ENCODE measurements at places on chromosomes 16 and 17.

GRCh38 chr16:24573141-24573540 is 33.8 kb downstream of the RBBP6 start:
- no peak for DNase-seq

DNA sequence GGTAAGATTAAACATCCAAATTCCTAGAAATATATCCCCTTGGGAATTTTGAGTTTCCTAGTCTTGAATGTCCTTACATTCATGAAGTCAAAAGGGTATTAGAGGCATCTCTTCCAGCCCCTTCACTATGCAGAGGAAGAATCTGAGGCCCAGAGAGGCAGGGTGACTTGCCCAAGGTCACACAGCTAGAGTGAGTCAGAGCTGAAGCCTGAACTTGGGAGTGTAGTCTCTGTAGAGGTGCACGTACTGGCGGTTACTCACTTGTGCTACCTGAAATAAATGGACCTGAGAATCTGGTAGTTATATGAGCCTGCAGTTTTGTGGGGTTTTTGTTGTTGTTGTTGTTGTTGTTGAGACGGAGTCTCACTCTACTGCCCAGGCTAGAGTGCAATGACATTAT is 164.0 kb downstream of the XYLT1 start:
- DNase-seq = no peak

GRCh38 chr17:65219124-65219523 is 82.0 kb downstream of the RGS9 start:
- DNase-seq = no peak

GRCh38 chr17:13690806-13691205 is 89.1 kb upstream of the HS3ST3A1 start:
- no peak for DNase-seq

DNA sequence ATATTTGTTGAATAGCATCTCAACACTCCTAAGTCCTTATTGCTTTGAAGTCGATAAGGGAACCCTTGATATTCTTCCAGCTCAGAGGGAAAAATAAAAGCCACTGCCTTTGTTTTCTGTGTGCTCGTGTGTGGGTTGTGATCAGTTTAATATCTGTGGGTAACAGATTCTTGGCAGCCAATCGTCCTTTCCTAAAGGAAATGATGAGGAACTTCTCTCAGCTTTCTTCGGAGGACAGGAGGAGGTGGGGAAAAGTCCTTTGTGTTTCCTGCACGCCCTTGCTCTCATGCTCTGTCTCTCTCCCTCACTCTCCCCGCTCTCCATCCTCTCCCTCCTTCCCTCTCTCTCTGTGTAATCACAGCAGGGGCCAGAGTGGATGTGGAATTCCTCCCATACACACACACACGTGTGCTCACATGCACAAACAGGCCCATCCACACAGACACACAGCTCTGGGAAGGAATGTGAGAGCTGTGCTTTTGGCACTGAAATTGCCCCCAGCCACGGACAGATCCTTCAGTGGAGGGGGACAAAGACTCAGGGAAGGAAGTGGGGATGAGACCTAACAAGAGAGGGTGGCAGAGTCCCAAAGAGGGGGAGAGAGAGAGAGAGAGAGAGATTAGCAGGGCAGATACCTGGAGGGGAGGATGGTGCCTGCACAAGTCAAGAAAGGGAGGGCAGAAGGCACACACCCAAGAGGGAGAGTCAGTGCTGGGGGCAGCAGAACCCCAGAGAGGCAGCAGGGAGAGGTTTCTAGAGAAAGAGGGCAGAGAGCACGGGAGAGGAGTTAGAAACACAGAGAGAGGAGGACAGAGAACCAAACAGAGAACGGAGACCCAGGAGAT is 83.5 kb upstream of the PLCG2 start:
- DNase-seq = no peak

GRCh38 chr16:9441012-9441411 is 349.6 kb downstream of the HAPSTR1 start:
- DNase-seq = no peak

DNA sequence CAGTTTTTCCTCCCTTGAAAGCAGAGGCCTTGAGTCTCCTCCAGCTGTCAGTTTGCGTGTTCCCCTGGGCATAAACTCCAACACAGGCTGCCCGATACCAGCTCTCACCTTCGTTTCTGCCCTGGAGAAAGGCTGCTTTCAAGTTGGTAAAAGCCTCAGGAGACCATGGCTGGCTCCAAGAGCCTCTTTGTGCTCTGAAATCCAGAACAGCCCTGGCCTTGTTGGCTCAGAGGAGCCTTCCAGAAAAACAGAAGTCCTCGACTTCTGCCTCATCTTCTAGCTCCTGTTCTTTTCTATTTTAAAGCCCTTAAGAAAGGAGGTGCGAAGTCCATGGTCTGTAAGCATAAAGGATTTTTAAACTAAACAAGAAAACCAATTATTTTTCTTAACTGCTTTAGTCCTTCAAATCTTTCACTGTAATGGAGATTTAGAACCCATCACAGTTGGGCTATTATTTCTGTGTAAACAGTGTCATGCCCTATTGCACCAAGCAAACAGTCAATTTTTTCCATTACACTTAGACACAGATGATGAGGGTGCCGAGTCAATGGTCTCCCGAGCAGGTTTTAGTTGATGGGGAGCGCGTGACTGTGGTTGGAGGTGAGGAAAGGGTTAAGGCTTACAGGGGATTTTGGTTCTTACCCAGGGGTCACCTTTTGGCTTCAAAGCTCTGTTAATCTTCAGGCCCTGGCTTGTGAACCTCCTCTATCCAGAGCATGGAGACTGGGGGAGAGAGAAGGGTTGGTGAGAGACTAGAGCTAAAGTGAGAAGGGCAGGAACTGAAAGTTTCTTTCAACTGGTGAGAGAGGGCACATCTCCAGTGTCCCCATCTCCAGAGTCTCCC is 212.8 kb downstream of the MSI2 start:
- no peak for DNase-seq

- DNase-seq = no peak
Measured at GRCh38 chr16:72270531-72270930, 98.6 kb upstream of the PMFBP1 start.

GRCh38 chr17:1123921-1124715 is 55.7 kb downstream of the ABR start:
- DNase-seq = no peak

DNA sequence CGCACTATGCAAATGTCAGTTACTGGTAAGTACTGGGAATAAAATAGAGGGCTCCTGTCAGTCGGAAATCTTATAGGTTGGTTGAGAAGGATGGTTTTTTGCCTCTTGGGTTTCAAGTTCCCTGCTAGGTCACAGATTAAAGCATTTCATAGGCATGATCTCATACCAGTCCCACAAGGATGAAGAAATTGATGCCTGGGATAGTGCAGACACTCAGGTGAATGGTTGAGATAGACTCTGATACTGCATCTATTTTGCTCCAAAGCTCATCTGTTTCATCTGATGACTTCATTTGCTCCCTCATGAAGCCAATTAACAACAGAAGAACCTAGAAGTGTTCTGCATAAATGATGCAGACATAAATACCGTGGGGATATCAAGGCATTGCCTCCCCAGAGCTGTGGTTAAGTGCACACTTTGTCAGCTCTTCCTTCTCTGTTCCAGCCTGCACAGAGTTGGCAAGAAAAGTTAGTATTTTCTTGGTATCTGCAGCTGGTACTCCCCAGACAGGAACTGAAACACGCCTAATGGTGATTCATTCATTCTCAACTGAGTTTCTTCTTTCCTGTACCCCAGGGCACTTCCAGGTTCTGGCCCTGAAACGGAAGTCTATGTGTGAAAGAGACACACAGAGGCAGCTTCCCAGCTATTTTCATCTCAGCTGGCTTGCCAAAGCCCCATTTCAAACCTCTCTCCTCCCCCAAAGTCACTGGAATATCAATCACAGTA is 418.3 kb upstream of the SALL1 start:
- DNase-seq = no peak

- no peak for DNase-seq
Measured at GRCh38 chr17:57315061-57316015, 59.0 kb downstream of the MSI2 start.

GRCh38 chr17:28745786-28746411 is 2.1 kb downstream of the TRAF4 start:
- peak; percentile 45 for DNase-seq

- no peak for DNase-seq
Measured at GRCh38 chr17:79034931-79035485, 11.0 kb downstream of the C1QTNF1 start.

DNA sequence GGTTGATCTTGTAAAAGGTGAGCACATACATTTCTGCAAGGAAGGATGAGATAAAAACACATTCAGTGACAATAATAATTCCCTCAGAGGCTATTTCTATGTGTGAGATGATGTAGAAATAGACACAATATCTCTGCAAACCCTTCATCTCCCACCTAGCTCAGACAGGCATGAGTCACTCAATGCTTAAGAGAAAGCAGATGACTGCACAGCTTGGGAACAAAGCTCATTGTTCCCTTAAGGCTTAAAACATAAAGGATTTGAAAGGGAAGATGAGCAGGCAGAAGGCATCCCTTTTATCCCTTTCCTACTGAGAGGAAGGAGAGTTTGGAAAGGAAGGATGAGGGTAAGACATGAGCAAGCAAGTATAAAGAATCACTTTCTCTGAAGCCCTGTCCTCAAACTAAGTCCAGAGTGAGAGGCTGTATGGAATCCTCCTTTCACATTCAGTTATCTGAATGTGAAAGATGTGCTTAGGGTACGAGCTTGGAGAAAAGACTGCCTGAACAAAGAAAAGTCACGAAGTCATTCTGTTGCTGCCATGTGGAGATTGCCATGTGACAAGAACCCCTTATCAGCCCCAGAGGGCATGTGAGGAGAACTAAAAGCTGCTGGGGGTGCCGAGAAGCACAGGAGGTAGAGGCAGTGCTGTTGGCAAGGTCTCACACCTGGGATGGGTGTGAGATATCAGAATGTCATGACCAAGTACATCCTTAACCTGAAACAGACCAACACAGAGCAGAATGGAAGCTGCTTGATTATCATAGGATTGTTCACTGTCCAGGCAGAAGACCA is 58.2 kb downstream of the CNTNAP4 start:
- no peak for DNase-seq

DNA sequence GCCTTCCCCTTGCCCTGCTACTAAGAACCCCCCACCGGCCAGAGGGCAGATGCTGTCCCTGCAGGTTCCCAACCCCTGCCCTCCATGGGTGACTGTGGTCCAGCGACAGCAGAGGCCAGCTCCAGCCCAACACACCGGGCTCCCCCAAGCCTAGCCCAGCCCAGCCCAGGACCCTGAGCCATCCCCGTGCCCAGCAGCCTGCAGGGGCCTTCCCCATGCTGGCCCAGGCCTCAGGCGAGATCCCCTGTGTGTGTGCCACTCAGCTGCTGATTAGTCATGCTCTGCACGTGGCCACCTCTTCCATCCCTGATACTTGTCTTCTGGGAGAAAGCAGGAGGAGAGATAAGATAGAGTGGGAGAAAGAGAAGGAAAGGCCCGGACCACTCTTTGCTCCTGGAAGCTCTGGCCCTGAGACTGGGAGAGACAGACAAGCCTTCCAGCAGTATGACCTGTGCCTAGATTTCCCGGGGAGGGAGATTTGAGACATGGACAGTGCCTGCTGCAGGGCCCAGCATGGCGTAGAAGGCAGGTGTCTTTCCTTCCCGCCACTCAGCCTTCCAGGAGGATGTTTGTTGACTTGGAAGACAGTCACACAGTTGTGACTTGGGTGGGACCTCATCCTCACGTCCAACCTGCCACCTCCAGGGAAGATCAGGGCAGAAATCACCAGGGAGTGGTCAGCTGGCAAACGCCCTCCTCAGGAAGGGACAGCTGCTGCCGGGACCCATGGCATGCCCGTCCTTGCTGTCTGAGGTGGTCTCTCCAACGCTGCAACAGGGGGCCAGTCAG is 41.3 kb upstream of the RASD1 start:
- DNase-seq = no peak

Measured in ovary (tissue), 10 donors.